ENCODE measurements at places on chromosomes 4 and X. TPM values are rescaled to one million over a fixed set of nuclear protein-coding genes. Genes with fewer than 3 reads are reported as not detected.

The TMEM175 gene
- total RNA-seq: 32.2 TPM

The SPOCK3 gene
- total RNA-seq: not detected

The SSX1 gene
- total RNA-seq: not detected

The KLHL13 gene
- 1.6 TPM for total RNA-seq

The CC2D2A gene
- total RNA-seq: 14.9 TPM

The EMCN gene
- total RNA-seq: 12.0 TPM

The ANOS1 gene
- total RNA-seq: 4.9 TPM

The MSX1 gene
- 8.5 TPM for total RNA-seq

The UGT2A1 gene
- not detected for total RNA-seq

The MAGEA4 gene
- total RNA-seq: not detected

The ARMCX5 gene
- 13.9 TPM for total RNA-seq

The RNF175 gene
- 3.6 TPM for total RNA-seq

The BRS3 gene
- not detected for total RNA-seq

The PPBP gene
- 1.3 TPM for total RNA-seq

The RTL9 gene
- total RNA-seq: 0.32 TPM

The HTRA3 gene
- total RNA-seq: 8.5 TPM

The NLGN4X gene
- total RNA-seq: 0.64 TPM

The DAPP1 gene
- 4.9 TPM for total RNA-seq

The ADRA2C gene
- 6.9 TPM for total RNA-seq

The VCX3A gene
- total RNA-seq: not detected

The MAGEB1 gene
- total RNA-seq: not detected

The MAOA gene
- 558 TPM for total RNA-seq

The CT45A10 gene
- not detected for total RNA-seq

The UPF3B gene
- 10.8 TPM for total RNA-seq

The ZDHHC15 gene
- total RNA-seq: 1.3 TPM

The NDST4 gene
- total RNA-seq: not detected

The SEL1L3 gene
- 10.7 TPM for total RNA-seq

The FAM47A gene
- total RNA-seq: 0.15 TPM

The RNF212 gene
- total RNA-seq: 6.4 TPM

The TCEAL6 gene
- total RNA-seq: 2.6 TPM

The PNMA5 gene
- not detected for total RNA-seq

The LINC00632 gene
- 133 TPM for total RNA-seq

The LRRC66 gene
- 0.33 TPM for total RNA-seq

The RHOXF2B gene
- not detected for total RNA-seq

The BTC gene
- total RNA-seq: 6.1 TPM

The GAGE12F gene
- total RNA-seq: not detected

The IL1RAPL2 gene
- 0.66 TPM for total RNA-seq

The MSL3 gene
- 20.0 TPM for total RNA-seq

The CLDN34 gene
- total RNA-seq: not detected

The SUPT20HL1 gene
- not detected for total RNA-seq

The NUP62CL gene
- total RNA-seq: 8.5 TPM

The TNIP3 gene
- total RNA-seq: not detected

The PCGF3 gene
- 69.4 TPM for total RNA-seq

The ARHGAP6 gene
- total RNA-seq: 32.6 TPM

The SAT1 gene
- total RNA-seq: 1,246 TPM

All from breast epithelium (tissue), 4 donors.